T-helper 2 cell treated with Interferon-gamma antibody and Interleukin-4, amounts not matched to agents 5 μg/mL and 100 μg/mL, for 36 hours (primary cell): ENCODE measurements at places on chromosomes 7 and 10.

GRCh38 chr7:132609222-132609621 is 33.0 kb upstream of the PLXNA4 start:
- peaks cover 5% of the 10 kb centered on the region for H3K27me3 ChIP-seq
- H3K4me1 ChIP-seq: no peaks in the 10 kb centered on the region
- H3K27ac ChIP-seq: no peak overlapping the region
- no peaks in the 10 kb centered on the region for H3K36me3 ChIP-seq
- H3K4me3 ChIP-seq: no peak overlapping the region

GRCh38 chr10:45423976-45424499 is 50.0 kb downstream of the ALOX5 start:
- no peak overlapping the region for H3K27ac ChIP-seq
- DNase-seq: no peak
- no peak overlapping the region for H3K4me3 ChIP-seq
- no peaks in the 10 kb centered on the region for H3K27me3 ChIP-seq

DNA sequence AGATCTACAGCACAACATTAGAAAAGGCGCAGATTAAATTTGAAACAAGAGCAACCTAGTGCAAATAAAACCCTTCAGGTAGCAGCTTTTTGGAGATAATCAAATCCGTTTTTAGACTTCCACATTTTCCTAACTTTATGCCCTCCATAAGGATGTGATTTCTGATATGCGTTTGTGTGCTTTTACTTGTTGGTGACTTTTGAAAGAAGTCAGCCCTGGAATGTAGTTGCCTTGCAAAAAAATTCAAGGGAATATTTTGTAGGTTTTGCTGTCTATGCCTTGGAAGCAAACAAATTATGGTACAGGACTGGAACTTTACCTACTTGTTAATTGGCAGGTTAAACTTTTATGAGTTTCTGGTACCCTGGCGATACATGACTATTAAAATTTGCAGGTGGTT is 86.7 kb upstream of the HDAC9 start:
- no peak overlapping the region for H3K27ac ChIP-seq
- H3K27me3 ChIP-seq: no peaks in the 10 kb centered on the region
- no peak overlapping the region for H3K4me3 ChIP-seq
- H3K4me1 ChIP-seq: no peaks in the 10 kb centered on the region
- H3K36me3 ChIP-seq: no peaks in the 10 kb centered on the region

- no peaks in the 10 kb centered on the region for H3K36me3 ChIP-seq
- H3K4me1 ChIP-seq: no peaks in the 10 kb centered on the region
- H3K27ac ChIP-seq: no peak overlapping the region
- no peaks in the 10 kb centered on the region for H3K27me3 ChIP-seq
- DNase-seq: no peak
Observed at GRCh38 chr10:128417826-128418225, 291.6 kb upstream of the MKI67 start.

DNA sequence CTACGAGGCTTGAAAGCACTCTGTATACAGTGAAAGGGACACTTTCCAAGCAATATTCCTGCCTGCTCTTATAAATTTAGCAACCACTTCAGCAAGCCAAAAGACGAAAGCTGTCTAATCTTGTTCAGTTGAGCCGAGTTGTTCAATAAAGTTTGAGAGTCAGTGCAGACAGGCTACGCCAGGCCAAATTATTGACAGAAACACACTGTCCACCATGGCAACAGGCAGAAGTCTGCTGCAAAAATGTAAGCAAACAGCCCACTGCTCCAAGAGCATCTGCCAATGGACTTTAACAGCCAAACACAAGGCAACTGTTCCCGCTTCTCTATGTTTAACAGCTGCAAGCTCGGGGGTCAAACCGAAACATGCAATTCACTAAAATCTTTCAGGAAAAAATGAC is 85.7 kb downstream of the GLI3 start:
- no peak overlapping the region for H3K4me3 ChIP-seq
- H3K36me3 ChIP-seq: no peaks in the 10 kb centered on the region
- H3K4me1 ChIP-seq: no peaks in the 10 kb centered on the region
- no peaks in the 10 kb centered on the region for H3K27me3 ChIP-seq

DNA sequence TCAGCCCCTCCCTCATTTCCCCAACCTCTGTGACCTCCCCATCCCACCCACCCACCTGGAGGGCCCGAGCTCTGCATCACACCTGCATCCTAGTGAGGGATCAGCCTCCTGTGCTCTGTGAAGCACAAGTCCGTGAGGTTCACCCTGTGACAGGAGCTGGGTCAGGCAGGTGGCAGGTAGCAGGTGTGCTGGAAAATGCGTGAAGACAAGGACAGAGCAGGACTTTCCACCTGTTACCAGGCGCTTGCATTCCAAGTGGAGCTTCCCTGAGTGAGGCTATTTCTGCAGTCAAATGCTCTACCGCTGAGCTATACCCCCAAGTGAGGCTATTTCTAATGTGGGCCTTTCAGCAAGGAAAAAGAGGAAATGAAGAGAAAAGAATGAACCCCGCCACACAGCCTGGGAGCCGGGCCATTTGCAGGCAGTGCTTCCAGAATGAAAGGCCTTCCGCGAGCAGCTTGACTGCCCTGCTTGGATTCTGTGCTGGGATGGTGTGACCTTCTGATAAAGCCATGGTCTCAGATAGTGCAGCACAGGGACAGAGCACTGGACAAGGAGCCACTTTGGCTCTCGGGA is 13.3 kb upstream of the CPXM2 start:
- no peaks in the 10 kb centered on the region for H3K27me3 ChIP-seq
- H3K4me1 ChIP-seq: no peaks in the 10 kb centered on the region
- H3K4me3 ChIP-seq: no peak overlapping the region
- no peaks in the 10 kb centered on the region for H3K36me3 ChIP-seq
- no peak for DNase-seq

GRCh38 chr7:75757860-75758259 is 14.2 kb downstream of the CCL26 start:
- no peak overlapping the region for H3K27ac ChIP-seq
- DNase-seq: no peak
- H3K36me3 ChIP-seq: no peaks in the 10 kb centered on the region
- no peak overlapping the region for H3K4me3 ChIP-seq

GRCh38 chr10:71393841-71394475 is 2.8 kb upstream of the CDH23 start:
- H3K4me3 ChIP-seq: no peak overlapping the region
- no peak overlapping the region for H3K27ac ChIP-seq
- no peak for DNase-seq
- H3K4me1 ChIP-seq: no peaks in the 10 kb centered on the region
- H3K36me3 ChIP-seq: no peaks in the 10 kb centered on the region

DNA sequence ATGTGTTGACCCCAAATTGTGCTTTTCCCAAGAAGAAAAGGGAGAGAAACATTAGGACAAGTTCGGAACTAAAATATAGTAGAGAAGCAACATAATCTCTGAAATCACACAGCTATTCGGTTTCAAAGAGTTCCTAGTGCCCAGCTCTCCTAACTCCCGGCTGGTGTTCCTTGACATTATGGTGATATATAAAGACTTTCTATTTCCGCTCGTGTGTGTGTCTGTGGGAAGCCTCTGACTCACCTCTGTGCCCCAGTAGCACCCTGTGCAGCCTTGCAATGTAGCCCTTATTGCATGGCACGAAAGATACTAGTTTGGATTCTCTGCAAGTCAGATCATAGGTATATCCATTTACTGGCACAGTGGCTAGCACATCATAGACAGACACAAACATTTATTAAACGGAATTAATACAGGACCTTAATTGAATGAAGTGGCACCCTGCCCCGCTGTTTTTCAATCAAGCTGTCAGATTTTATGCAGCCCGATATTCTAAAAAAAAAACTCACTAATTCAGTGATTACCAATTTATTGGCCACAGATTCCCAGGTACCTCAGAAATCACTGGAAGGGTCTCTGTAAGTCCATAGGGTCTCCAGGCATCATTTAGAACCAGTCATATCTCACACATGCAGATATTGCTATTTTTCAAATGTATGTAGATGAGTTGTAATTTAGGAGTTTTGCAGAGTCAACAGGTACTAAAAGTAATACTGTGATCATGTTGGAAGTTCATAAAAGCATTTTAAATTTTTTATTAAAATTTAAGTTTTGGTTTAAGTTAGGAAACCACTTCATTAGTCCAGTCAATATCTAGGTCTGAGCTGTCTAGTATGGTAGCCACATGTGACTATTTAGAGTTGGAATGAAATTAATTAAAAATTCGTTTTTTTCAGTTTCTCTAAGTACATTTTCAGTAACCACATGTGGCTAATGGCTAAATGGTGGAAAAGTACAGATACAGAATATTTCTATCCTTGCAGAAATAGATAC is 43.3 kb downstream of the SFTPD start:
- H3K4me3 ChIP-seq: peak overlapping the region; percentile 87
- DNase-seq: no peak
- no peaks in the 10 kb centered on the region for H3K36me3 ChIP-seq
- H3K27ac ChIP-seq: no peak overlapping the region
- peaks cover 9% of the 10 kb centered on the region for H3K4me1 ChIP-seq
- peaks cover 70% of the 10 kb centered on the region for H3K27me3 ChIP-seq

DNA sequence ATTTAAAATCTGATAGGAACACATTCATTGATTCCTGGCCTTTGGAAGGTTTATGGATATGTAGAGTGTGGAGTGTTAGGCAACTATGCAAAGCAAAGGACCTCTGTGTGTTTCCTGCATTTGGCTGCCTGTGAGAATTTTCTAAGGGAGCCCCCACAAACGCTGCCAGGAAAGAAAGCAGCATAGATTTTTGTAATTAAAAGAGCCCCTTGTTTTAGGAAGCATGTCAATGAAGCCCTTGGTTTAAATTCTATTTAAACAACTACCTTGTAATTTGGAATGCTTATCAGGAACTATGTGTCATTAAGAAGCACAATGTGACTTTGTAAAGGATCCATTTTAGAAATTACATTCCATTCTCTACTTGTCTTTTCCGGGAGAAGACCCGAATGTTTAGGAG is 742.5 kb downstream of the NXPH1 start:
- no peak for DNase-seq
- H3K36me3 ChIP-seq: no peaks in the 10 kb centered on the region
- no peak overlapping the region for H3K27ac ChIP-seq
- H3K4me3 ChIP-seq: no peak overlapping the region

GRCh38 chr10:17174626-17175025 is 26.8 kb downstream of the TRDMT1 start:
- H3K4me1 ChIP-seq: peaks cover 7% of the 10 kb centered on the region
- no peak overlapping the region for H3K27ac ChIP-seq
- DNase-seq: no peak
- peaks cover 1% of the 10 kb centered on the region for H3K36me3 ChIP-seq

GRCh38 chr10:104339469-104340110 is 1.3 kb upstream of the ITPRIP start:
- H3K4me1 ChIP-seq: peaks cover 38% of the 10 kb centered on the region
- peaks cover 8% of the 10 kb centered on the region for H3K36me3 ChIP-seq
- H3K4me3 ChIP-seq: peak overlapping the region; percentile 97
- DNase-seq: no peak
